Aorta (tissue), 5 donors: ENCODE measurements at places on chromosomes 16 and 17.

DNA sequence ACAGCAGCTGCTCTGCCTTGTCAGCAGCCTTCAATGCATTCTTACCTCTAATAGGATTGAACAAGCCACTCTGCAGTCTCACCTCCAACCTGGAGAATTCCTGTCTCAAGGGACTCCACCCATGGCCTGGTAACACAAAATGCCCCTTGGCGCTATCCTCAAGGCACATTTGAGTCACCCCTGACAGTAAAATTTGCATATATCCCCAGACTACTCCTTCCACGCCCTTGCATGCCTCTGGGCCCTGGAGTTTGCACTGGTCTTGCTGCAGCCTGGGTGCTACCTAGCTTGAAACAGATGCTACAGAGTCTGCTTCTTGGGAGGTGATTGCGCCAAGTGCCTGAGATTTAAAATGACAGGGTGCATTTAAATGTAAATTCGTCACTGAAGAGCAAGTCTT is 391.4 kb upstream of the MAF start:
- DNase-seq: no peak
- H3K27me3 ChIP-seq: no peaks in the 10 kb centered on the region
- H3K27ac ChIP-seq: no peak overlapping the region
- H3K36me3 ChIP-seq: no peaks in the 10 kb centered on the region
- H3K4me3 ChIP-seq: no peak overlapping the region

DNA sequence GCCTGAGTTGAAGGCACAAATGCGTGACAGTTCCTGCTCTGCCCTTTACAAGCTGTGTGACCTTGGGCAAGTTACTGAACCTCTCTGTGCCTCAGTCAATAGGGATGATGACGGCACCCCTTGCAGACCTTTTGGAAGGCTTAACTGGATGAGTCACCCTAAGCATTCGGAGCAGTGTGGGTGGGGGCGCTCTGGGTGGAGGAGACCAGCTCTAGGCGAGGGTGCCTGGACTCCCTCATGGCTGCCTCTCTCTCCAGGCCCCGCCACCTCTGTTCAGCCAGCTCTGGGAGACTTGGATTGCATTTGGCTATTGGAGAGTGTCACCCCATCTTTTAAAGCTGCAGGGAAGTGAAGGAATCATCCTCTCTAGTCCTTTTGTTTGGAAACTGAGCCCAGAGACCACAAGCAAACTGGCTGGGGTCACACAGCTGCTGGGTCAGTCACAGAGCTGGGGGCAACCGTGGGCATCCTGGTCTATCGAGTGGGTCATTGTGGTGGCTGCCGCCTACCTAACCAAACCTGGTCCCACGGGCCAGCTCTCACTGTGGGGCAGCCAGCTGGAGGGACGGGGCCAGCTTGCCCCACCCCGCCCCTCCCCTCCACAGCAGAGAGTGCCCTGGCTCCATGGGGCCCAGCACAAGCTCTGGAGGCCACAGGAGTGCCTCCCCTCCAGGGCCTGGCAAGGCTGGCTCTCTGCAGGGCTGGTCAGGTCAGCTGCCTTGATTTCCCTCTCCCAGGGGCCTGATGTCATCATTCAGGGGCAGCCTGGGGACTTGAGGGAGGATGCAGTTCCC is 20.2 kb upstream of the GSE1 start:
- no peaks in the 10 kb centered on the region for H3K4me1 ChIP-seq
- DNase-seq: no peak
- H3K27me3 ChIP-seq: no peaks in the 10 kb centered on the region
- no peak overlapping the region for H3K4me3 ChIP-seq

- H3K27ac ChIP-seq: no peak overlapping the region
- no peaks in the 10 kb centered on the region for H3K36me3 ChIP-seq
- no peak for DNase-seq
- no peaks in the 10 kb centered on the region for H3K27me3 ChIP-seq
- no peak overlapping the region for H3K4me3 ChIP-seq
Observed at GRCh38 chr16:9868606-9869149, 313.6 kb downstream of the GRIN2A start.

GRCh38 chr17:49984283-49984682 is 10.7 kb downstream of the DLX3 start:
- no peak overlapping the region for H3K27ac ChIP-seq
- DNase-seq: no peak
- no peaks in the 10 kb centered on the region for H3K27me3 ChIP-seq
- no peak overlapping the region for H3K4me3 ChIP-seq
- H3K36me3 ChIP-seq: no peaks in the 10 kb centered on the region

GRCh38 chr17:68297195-68297594 is 5.9 kb downstream of the ARSG start:
- no peak overlapping the region for H3K4me3 ChIP-seq
- H3K27ac ChIP-seq: no peak overlapping the region
- no peaks in the 10 kb centered on the region for H3K27me3 ChIP-seq

DNA sequence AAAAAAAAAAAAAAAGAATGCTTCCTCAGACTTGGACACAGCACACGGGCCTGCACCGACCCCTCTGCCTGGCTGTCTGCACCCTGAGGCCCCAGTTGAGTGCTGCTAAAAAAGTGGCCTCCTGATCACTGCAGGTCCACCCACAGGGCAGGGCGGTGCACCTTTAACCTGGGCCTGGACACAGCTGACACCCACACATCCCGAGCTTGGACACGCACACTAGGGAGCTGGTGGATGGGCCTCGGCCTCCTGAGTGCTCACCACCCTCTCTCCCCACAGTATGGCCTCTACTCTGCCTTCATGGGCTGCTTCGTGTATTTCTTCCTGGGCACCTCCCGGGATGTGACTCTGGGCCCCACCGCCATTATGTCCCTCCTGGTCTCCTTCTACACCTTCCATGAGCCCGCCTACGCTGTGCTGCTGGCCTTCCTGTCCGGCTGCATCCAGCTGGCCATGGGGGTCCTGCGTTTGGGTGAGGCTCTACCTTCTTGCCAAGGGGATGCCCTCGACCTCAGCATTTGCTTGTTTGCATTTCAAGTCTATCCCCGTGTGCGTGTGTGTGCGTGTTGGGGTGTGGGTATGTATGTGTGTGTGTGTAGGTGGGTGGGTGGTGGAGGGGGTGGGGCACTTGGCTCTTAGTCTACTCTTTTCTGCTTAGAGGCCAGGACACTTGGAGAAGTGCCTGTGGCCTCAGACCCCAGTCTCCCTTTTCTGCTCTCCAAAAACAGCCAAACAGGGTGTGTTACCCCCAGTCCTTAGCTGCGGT is 2.3 kb downstream of the SLC26A11 start:
- H3K36me3 ChIP-seq: no peaks in the 10 kb centered on the region
- H3K27ac ChIP-seq: no peak overlapping the region
- no peak overlapping the region for H3K4me3 ChIP-seq
- DNase-seq: no peak

- no peak for DNase-seq
- H3K4me1 ChIP-seq: no peaks in the 10 kb centered on the region
- H3K27ac ChIP-seq: no peak overlapping the region
- no peaks in the 10 kb centered on the region for H3K27me3 ChIP-seq
- H3K36me3 ChIP-seq: no peaks in the 10 kb centered on the region
Observed at GRCh38 chr17:62578757-62579487, 48.5 kb upstream of the MRC2 start.

- no peaks in the 10 kb centered on the region for H3K4me1 ChIP-seq
- peak; percentile 76 for DNase-seq
- no peaks in the 10 kb centered on the region for H3K27me3 ChIP-seq
- no peak overlapping the region for H3K4me3 ChIP-seq
Observed at GRCh38 chr16:81678326-81679095, 100.6 kb upstream of the PLCG2 start.

GRCh38 chr17:81217491-81217890 is 5.3 kb downstream of the CEP131 start:
- no peak overlapping the region for H3K4me3 ChIP-seq
- no peaks in the 10 kb centered on the region for H3K36me3 ChIP-seq
- no peaks in the 10 kb centered on the region for H3K4me1 ChIP-seq
- no peaks in the 10 kb centered on the region for H3K27me3 ChIP-seq

- no peak overlapping the region for H3K4me3 ChIP-seq
- no peak for DNase-seq
- H3K36me3 ChIP-seq: no peaks in the 10 kb centered on the region
- H3K27me3 ChIP-seq: no peaks in the 10 kb centered on the region
Observed at GRCh38 chr16:57606147-57606846, 22.1 kb upstream of the ADGRG1 start.

DNA sequence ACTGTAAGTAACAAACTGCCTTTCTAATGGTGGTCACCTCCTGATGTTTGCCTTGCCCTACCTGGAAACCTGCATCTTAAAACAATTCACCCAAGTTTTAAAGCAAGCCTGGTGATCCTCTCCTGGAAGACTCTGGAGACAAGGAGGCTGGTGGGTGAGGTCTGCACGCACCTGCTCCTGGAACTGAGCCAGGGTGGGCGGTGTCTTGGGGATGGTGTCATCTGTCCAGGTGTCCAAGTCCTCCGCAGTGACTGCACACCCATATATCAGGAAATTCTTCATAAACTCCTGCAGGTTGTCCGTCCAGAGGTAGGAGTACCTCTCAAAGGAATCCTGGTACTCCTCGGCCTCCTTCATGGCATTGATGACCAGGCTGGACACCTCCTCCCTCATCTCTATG is 44.9 kb downstream of the DNAH17 start:
- no peaks in the 10 kb centered on the region for H3K4me1 ChIP-seq
- H3K27me3 ChIP-seq: no peaks in the 10 kb centered on the region
- H3K4me3 ChIP-seq: no peak overlapping the region
- H3K27ac ChIP-seq: no peak overlapping the region
- H3K36me3 ChIP-seq: no peaks in the 10 kb centered on the region

DNA sequence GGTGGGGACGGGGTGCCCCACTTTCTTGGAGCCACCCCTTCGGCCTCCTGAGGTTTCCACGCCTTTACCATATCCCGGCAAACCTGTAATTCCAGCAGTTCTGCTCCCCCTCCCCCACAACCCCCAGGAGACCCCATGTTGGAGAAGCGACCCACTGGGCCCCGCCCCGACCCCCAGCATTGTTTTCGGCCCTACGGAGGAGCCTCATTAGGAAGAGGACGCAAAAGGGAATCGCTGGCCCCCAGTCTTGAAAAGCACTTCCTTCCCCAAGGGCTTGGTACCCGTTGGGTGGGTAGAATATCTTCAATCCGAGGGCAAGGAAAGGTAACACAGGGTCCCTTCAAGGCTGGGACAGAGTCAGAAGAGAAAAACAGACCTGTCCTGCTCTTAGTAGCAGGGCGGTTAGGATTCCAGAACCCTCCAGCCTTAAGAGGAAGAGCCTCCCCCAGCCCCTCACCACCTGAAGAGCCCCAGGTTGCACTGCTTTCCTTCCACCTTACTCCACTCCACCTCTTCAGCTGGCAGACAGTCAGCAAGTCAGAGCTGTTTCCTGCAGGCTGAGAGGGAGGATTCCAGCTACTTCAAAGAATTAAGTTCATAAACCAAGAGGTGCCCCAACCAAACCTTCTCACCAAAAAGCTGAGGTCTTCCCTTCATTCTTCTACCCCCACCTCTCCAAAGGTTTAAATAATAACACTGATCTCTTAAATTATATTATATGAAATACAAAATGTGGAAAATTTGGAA is 803 bp upstream of the TLCD2 start:
- no peaks in the 10 kb centered on the region for H3K4me1 ChIP-seq
- no peak overlapping the region for H3K4me3 ChIP-seq
- H3K27ac ChIP-seq: no peak overlapping the region
- peaks cover 4% of the 10 kb centered on the region for H3K36me3 ChIP-seq
- no peaks in the 10 kb centered on the region for H3K27me3 ChIP-seq

DNA sequence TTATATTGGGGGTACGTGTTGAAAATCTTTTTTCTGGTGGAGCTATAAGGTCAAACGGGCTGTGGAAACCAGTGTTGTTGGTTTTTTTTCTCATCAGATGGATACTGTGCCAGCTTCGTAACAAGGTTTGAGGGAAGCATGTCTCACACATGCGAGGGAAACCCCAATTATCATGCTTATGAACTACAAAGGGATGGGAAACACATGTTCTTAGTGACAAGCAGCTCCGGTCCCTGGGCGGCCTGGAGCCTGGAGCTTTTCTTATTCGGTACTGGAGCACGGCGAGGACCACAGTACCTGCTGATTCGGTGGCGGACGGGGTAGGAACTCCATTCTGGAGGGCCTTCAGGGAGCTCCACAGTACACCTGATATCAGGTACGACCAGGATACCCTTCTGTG is 12.5 kb downstream of the SLC43A2 start:
- H3K36me3 ChIP-seq: no peaks in the 10 kb centered on the region
- no peak overlapping the region for H3K27ac ChIP-seq
- DNase-seq: no peak
- no peaks in the 10 kb centered on the region for H3K4me1 ChIP-seq
- no peaks in the 10 kb centered on the region for H3K27me3 ChIP-seq

DNA sequence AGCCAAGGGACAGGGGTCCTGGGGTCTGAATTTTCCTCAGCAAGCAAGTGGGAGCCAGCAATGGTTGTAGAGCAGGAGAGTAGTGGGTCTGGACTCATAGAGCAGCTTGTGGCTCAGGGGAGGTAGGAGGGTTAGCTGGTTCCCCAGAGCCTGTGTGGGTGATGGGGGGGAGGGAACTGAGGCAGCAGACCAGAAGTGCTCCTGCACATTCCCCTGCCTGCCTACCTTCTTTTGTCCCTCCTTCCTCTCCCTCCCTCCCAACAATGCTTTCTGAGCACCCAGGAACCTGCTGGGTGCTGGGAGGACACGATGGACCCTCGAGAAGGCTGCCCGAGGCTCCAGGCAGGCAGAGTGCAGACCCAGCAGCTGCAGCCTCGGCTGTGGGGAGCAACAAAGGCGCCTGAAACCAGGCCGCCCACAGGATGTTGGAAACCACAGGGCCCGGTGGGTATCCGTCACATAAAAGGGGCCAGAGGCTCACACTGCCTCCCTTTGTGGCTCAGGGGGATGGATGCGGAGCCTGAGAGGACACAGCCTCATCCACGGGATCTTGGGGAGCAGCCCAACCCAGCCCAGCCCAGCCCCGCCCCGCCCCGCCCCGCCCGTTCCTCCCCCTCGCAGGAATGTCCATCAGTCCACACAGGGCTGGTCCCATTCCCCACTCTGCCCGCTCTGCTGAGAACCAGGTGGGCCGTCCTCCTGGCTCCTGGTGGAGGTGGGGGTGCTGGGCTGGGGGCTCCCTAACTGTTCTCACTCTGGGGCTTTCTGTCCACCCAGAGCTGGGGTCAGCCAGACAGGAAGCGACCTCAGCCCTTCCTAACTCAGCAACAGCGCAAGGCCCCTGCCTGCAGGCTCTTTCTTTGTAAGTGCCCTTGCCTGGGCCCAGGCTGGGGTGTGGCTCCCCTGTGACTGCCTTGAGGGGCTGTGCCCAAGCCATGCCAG is 1.7 kb upstream of the NLRC3 start:
- H3K27me3 ChIP-seq: no peaks in the 10 kb centered on the region
- no peak overlapping the region for H3K27ac ChIP-seq
- no peaks in the 10 kb centered on the region for H3K4me1 ChIP-seq

DNA sequence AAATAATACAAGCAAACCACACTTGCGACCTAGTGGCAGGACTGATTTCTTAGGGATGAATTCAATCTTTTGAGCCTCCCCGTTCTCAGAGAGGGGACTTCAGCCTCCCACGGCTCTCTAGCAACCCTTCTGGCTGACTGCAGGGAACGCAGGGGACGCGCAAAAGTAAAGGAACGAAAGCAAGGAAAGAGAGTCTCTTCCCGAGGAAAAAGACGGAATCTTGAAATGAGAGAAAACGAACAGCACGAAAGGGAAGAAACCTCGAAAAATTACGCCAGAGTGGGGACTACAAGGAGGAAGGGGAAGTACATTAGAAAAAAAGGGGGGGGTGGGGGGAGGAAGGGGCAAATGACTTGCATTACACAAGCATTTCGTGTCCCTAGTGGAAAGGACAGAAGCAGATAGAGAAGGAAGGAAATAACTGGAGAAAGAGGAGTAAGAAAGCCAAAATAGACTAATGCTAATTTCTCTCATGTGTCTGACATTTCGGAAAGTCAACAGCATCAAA is 1.2 kb downstream of the GRB2 start:
- H3K4me1 ChIP-seq: no peaks in the 10 kb centered on the region
- DNase-seq: peak; percentile 74

GRCh38 chr16:55672471-55672870 is 16.7 kb downstream of the SLC6A2 start:
- no peaks in the 10 kb centered on the region for H3K4me1 ChIP-seq
- H3K36me3 ChIP-seq: no peaks in the 10 kb centered on the region
- no peak overlapping the region for H3K27ac ChIP-seq
